ENCODE measurements at places on chromosomes 3 and 15.

GRCh38 chr3:12601072-12601471, 44.2 kb downstream of the MKRN2 start:
- no peak for DNase-seq

GRCh38 chr15:80437334-80437891, 33.2 kb downstream of the ARNT2 start:
- DNase-seq: no peak

- no peak for DNase-seq
Observed at GRCh38 chr3:25471081-25471768, 43.2 kb downstream of the RARB start.

DNA sequence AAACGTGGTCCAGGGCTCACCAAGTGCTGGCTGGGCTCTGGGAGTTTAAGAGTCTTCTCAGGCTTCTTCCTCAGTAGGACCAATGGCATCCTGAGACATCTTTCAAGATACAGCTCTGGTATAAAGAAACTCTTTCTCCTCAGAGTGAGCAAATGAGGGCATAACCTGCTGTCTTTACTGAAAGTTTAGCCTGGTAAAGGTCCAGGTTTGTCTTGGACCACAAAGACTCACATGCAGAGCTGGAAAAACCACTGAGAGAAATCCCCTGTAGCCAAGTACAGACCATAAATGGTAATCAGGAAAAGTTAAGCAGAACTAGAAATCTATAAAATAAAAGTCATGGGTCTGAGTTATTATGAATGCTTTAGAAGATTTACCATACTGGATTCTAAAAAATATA, 23.1 kb downstream of the CD47 start:
- no peak for DNase-seq

DNA sequence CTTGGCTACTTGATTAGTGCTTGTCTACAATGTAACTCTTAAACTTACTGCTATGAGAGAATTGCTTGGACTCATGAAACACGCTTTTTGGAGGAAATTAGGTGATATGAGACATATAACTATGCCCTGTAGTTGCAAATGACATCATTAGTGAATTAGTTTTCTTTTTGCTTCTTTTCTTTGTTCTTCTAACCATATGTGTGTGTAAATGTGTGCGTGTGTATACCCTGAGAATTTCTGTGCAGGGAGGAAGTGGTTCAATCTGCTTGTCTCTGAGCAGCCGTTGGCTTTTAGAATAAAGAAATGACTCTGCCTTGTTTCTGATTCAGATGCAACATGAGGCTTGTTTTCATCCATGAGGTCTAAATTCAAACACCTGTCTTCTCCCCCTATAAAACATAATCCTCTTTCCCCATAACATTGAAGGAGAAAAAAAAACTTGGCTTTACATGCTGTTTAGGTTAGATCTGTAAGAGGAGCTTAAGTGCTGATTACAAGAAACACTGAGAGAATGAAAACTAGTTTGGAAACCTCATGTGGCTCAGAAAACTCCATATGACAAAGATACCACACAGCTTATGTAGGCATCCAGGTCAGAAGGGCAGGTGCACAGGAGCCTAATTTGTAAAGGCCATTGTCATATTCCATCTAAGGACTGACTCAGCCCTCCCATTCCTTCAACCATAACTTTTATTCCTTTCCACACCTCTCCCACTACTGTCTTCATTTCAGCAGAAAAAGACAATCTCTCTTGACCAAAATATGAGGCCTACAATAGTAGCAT, 30.5 kb upstream of the BLM start:
- no peak for DNase-seq

DNA sequence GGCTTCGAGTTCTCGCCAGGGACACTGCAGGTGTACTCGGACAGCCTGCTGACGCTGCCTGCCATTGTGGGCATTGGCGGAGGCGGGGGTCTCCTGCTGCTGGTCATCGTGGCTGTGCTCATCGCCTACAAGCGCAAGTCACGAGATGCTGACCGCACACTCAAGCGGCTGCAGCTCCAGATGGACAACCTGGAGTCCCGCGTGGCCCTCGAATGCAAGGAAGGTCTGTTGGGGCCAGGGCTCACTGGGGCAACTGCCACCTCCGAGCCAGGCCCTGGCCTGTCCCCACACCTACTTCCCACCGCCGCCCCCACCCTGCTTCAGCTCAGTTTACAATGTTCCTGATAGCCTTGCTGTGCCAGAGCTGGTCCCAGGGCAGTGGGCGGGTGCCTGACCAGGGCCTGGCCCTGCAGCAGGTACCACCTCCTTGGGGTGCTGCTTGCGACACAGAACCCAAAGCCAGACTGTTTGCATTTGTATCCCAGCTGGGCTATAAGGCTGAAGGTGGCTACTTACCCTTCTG, 35.5 kb downstream of the PLXNA1 start:
- no peak for DNase-seq

DNA sequence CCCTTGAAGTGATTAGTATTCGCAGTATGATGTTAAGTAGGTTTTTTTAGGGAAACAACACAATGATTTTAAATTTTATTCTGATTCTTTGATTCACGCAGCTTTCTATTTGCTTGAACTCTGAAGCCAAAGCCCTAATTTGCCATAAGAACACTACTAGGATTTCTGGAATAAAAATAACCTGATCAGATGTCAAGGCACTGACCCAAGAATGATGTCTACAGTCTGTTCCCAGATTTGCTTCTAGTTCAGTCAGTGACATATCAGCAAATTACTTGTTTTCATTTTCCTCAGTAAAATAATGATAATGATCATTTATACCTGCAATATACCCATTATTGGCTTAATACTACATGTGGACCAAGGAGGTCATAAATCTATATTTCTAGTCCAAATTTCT, 179.5 kb upstream of the EIF1B start:
- DNase-seq: no peak

DNA sequence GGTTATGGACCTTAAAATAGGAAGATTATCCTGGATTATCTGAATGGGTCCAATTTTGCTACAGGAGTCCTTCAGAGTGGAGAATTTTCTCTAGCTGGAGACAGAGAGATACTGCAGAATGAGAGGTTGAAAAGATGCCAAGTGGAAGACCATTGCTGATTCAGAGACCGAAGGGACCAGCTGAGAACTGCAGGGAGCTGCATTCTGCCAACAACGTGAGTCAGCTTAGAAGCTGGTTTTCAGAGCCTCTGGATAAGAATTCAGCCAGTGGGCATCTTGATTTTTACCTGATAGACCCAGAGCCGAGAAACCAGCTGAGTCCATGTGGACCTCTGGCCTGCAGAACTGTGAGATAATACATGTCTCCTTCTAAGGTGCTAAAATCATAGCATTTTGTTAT, 234.0 kb downstream of the NR2F2 start:
- DNase-seq: no peak

DNA sequence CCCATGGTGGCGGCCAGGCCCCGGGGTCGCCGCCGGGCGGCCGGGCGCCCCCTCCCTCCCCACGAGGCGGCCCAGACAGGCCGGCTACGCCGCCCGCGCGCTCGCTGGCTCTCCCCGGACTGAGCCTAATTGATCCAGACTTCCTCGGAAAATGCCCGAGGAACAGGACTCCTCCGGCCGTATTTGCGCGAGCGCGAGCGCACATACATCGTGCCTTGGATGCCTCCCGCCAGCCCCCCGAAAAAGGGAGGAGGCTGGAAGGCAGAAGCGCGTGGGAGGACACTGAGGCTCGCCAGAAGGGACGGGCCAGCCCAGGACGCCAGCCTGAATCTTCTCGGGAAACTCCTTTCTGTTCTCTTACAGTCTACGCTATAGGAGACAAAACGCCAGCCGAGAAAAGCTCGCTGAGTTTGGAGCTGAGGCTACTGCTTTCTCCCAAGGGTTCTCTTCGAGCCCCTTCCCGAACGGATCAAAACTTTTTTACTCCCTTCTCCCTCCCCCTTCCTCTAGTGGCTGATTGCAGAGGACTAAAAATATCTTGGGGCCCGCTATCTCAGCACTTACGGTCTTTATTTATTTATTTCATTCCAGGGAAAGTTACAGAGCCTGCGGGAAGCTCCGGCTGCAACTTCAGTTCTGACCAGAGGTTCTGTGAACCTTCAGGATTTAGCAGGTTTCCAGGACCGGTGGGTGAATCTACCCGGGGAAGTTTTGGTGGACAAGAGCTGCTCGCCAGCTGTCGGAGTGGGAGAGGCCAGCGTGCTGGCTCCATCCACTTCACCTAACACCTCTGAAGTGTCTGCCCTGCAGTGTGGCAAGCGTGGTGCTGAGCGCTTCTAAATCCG, at the start of gene PDZRN3:
Gene PDZRN3, minus strand, starts transcription at position 121 of the 845 bp plus-strand sequence.
- peak; percentile 47 for DNase-seq

- DNase-seq: no peak
Observed at GRCh38 chr3:140717921-140718320, 40.1 kb downstream of the TRIM42 start.

DNA sequence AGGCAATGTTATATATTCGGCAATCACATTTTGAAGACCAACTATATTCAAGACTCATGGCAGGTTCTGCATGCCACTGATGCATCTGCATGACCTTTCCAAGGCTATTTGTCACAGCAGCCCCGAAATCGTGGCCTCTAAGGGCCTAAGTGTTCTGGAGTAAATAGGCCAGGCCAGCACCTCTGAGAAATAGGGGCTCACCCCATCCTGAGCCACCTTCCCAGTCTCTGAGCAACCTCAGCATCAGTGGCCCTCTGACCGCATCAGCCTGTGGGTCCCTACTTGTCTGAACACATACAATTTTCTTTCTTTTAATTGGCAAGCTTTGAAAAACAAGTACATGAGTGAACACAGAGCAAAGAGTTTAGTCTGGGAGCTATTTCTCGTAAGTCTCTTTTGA, 45.9 kb upstream of the THBS1 start:
- no peak for DNase-seq

DNA sequence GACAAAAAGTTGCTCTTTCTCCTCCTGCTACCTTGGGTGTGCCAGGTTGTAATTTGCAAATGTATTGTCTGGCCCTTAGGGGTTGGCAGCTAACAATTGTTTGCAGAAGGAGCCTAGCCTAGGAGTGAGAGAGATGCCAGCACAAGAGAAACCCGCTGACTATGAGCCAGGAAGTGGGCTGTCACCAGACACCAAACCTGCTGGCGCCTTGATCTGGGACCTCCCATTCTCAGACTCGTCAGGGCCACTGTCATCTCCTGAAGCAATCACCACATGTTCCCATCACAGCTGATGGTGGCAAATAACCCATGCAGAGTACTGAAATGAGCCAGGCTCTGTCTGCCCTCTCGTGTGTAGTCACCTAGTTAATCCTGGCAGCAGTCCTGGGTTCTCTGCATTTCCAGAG, 406.4 kb upstream of the NPAP1 start:
- no peak for DNase-seq

GRCh38 chr3:22496641-22497040, 706.5 kb upstream of the UBE2E2 start:
- no peak for DNase-seq

- DNase-seq: peak; percentile 26
Observed at GRCh38 chr3:49906073-49906743, 2.5 kb upstream of the MST1R start.

DNA sequence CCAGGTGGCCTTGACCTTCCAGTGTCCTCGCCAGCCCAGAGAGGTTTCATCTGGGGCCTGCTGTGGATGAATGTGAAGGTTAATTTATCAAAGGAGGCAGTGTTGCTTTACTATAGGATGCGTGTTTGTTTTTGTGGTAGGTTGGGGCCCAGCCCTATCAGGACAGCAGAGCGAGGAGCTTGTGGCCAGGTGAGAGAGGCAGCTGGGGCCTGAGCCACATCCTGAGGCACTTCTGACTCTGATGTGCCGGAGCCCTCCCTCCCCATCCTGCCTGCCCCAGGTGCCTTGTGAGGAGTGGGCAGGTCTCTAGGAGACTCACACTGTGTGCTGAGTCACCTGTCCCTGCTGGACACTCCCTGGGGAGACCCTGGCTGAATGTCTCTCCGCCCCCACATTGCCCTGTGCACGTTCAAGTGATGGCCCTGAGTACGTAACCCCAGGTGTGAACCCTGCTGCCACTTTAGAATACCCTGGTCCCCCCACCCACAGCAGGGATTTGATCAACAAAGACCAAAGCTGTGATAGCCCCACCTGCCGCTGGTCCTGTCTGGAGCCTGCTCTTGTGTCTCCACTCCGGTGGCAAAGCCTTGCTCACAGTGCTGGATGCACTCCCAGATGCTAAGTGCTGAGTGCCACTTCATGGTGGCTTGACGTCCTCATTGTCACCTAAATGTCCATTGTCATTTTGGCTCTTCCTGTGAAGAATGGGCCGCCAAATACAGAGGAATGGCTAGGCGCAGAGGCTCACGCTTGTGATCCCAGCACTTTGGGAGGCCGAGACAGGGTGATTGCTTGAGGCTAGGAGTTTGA, 16.0 kb downstream of the FBLN2 start:
- DNase-seq: no peak

DNA sequence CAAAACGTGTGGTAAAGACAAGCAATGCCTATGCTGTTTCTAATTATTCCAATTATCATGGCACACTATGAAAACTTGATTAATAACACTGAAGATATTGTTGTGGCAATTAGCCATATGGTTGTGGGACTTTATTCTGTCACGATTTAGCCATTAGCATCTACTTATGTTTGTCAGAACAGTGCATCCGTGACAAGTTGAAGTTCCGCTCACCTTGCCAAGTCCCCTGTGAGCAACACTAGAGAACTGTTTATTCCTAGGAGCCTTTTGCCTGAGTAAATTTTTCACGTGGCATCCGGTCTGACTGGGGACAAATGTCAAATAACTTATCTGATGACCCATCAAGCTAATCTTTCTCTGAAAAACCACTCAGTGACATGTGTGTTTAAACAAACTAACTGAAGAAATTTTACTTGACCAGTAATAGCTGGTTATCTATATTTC, 403.3 kb downstream of the TBC1D5 start:
- DNase-seq: no peak

GRCh38 chr15:62391641-62392262, 226.7 kb upstream of the C2CD4B start:
- peak; percentile 67 for DNase-seq

Measured in Caki2 (cell line).